Activated CD4-positive, CD25-positive, alpha-beta regulatory T cell (primary cell): ENCODE measurements at places on chromosomes 16 and 17.

DNA sequence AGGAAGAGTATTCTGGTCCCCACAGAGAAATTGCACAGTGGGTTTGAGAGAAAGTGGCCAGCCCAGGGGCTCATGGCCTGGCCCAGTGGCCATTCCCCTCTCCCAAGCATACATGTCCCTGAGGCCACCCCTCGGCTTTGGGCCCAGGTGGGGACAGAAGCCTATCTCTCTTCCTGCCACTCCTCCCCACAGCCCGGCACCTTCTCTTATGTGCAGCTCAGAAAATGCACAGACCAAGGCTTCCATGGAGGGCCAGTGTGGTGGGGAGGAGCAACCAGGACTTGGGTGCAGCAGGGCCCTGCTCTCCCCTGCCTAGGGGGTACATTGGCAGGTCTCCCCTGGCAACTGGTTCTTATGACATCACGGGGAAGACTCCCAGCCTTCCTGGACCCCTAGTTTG, at the start of gene C16orf90:
C16orf90 (minus strand) TSS at position 314 of the 400 bp plus-strand sequence; CDS start at position 246, 68 bp downstream.
- no peak for DNase-seq

GRCh38 chr17:30376621-30377452, 1.9 kb upstream of the CPD start:
- no peak for DNase-seq

- no peak for DNase-seq
Observed at GRCh38 chr16:85708338-85708737, 19.6 kb upstream of the GINS2 start.

GRCh38 chr17:2347805-2348685, 10.7 kb downstream of the SGSM2 start:
- DNase-seq, result no peak

DNA sequence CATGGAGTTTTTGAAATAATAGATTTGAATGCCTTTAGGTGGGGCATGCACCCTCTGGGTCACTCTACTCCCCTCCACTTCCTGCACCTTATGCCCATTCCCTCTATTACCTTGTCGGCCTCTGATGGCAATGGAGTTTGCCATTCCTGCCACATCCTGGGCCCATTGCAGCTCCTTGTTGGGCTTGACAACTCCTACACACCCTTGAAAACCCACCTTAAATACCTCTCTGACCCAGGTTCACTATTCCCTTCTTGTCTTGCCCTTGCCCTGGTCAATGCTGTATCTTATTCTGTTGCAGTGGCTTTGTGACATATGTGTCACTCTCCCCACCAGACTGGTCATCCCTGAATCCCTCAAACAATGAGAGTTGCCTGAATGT, 2.4 kb downstream of the CCR7 start:
- DNase-seq, result no peak

DNA sequence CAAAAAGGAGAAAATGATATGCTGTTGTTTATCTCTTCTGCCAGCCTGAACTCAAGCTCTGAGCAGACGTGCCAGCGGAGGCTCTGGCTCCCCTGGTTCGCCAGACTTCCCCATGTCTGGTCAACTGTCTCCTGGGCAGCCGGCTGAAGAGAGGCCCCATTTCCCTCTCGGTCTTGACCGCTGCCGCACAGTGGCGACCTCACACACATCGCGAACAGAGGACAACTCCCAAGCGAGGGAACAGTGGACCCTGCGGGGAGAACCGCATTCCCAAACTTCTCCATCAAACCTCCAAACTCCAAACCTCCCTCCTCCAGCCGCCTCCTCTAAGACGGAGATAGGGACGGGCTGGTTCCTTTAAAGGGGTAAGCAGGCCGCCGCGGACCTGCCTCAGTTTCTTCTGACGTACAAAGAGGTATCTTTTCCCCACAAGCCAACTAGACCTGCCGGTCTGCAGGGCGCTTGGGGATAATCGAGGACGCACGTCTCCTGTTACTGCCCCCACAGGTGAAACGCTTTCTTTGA, 24.9 kb upstream of the RFFL start:
- no peak for DNase-seq

DNA sequence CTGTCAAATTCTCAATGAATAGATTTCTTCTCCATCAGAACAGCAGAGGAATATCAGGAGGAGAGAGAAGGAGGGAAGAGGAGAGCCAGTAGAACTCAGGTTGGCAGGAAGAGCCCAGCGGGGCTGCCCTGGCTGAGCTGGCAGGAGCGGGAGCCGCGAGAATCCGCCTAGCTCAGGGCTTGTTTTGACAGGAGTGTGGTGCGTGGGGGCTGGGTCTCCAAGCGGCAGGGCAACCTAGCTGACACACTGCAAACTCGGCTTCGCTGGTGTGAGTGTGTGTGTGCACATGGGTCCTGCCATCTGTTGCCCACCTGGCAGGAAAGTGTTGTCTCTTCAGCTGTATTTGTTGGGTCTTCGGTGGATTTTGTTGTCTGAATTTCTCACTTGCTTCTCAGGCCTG, 27.9 kb upstream of the BCAR1 start:
- no peak for DNase-seq
